ENCODE measurements at places on chromosomes 5 and 9. TPM values are rescaled to one million over a fixed set of nuclear protein-coding genes. Genes with fewer than 3 reads are reported as not detected.

OSMR gene
- 0.19 TPM for total RNA-seq

COL5A1 gene
- 1.3 TPM for total RNA-seq

C5orf58 gene
- not detected for total RNA-seq

- DNase-seq, result no peak
Observed at GRCh38 chr5:40141418-40141817, 538.3 kb upstream of the PTGER4 start.

NR6A1 gene
- 0.40 TPM for total RNA-seq

DNA sequence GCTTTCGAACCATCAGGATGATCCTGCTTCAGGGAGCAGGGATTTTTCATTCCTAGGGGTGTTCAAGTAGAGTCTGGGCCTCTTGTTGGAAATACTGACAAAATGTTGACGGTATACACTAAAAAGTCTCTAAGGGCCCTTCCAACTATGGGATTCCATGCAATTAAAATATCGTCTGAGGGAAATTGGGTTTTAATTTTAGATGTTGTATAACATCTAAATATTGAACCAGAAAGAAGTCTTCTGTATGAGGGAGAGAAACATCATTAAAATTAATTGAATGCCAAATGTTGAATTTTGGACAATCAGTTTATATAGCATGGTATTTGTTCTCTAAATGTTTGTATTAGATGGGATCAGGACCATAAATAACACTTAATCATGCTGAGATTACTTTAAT, 25.7 kb upstream of the DAB2 start:
- DNase-seq, result no peak

DNA sequence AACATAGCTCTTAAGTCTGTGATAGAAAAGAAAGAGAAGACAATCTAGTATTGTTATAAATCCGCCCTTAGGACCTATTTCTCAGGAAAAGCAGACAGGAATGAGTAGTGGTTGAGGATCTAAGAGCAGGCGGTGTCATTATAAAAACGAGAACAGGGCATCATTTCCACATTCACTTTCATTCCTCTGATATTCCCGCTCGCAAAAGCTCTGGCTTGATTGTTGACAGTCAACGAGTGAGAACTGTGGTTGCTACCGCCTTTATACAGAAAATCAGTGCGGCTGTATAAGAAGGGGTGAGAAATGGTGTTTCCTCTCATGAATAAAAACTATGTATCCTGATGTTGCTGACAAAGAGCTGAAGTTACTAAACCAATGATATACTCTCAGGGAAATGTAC, 1409.6 kb upstream of the WWC1 start:
- DNase-seq, result no peak

FOXI1 gene
- not detected for total RNA-seq

DNA sequence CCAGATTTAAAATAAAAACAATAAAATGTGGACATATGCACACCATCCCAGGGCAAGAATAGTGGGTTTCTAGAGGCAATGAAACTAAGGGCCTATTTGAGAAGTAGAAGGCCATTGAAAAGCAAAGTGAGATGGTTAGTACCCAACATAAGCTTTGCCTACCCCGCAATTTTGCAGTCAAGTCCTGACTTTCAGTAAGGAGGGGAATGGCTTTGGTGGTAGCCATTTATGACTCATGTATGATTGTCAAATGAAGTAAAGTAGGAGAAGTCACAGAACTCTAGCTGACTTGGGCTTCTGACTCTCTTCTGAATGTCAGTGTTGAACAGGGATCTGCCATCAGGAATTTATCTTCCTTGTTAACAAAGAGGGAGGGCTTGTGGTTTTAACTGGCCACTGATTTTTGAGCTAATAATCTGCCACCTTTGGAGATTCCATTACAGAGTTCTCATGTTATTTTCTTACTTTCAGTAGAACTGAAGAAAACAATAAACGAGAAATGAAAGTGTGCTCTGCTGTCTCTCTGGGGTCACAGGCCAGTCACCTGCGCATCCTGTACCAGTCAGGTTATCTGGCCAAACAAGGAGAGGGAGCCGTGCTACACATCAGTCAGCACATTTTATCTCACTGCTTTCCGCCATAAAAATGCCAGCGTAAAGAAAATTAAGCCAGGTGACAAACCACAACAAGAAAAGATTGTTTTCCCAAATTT, 14.3 kb upstream of the SNCAIP start:
- DNase-seq, result no peak

- DNase-seq, result no peak
Observed at GRCh38 chr5:72302171-72302570, 17.9 kb downstream of the MRPS27 start.
